Transverse colon (tissue), 4 donors: ENCODE measurements at places on chromosomes 3 and 15.
A peak's percentile ranks its signal among the peaks of the same experiment; 100 is the strongest.

DNA sequence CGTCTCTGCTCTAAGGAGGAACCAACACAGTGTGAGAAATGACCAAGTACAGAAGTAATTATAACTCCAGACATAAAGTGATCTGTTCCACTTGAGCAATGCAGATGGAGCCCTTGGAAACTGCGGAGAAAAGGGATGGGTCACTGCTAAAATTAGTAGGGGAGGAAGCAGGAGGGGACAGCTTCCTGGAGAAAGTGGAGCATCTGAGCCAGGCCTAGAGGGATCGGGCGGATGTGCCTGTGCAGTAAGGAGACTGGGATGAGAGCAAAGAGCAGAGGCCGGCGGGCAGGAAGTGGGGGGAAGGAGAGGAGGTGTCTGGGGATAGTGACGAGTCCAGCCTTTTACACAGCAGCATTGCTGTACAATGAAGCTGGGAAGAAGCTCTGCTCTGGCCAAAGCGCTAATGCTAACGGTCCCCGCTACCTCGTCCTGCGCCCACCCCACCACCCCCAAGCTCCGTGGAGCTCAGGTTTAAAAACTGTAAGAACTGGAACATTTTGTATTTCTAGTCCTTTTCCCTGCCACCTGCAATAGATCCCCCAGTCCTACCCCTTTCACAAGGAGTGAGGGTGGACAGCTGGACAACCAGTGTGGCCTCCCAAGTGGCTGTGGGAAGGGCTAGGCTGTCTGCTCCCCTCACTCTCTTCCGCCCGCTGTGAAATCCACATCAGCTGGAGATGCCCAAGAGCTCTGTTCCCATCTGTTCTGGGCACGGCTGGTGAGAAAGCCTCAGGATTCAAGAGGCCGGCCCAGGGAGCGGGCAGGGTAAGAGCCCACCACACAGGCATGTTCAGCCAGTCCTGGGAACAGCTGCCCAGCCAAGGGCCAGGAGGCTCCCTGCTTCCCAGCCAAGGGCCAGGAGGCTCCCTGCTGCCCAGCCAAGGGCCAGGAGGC is 53.0 kb upstream of the HES1 start:
- no peak overlapping the region for H3K27ac ChIP-seq
- no peaks in the 10 kb centered on the region for H3K27me3 ChIP-seq
- no peak for DNase-seq
- H3K4me3 ChIP-seq = no peak overlapping the region
- H3K4me1 ChIP-seq = no peaks in the 10 kb centered on the region

GRCh38 chr3:156837115-156837514 is 11.0 kb downstream of the LEKR1 start:
- H3K4me1 ChIP-seq = no peaks in the 10 kb centered on the region
- DNase-seq = no peak
- H3K27ac ChIP-seq = no peak overlapping the region
- H3K36me3 ChIP-seq = no peaks in the 10 kb centered on the region
- H3K4me3 ChIP-seq = no peak overlapping the region

DNA sequence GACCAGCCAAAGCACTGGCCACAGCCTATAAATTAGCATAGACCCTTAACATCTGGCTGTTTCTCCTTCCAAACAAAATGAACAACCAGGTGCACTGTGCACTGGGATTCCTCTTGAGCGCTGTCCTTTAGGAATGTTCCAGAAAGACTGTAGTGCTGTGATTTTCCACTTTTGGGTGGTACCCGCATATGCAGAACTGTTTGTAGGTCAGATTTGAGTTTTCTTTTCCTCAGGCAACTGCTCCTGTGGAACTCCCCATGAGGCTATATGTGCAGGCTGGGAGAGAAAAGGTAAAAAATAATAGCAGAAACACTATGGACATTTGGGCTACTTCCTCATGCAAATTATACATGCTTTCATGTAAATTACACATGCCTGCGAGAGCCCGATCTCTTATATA is 139.1 kb downstream of the CHST2 start:
- no peak overlapping the region for H3K4me3 ChIP-seq
- no peak overlapping the region for H3K27ac ChIP-seq
- no peaks in the 10 kb centered on the region for H3K36me3 ChIP-seq
- no peaks in the 10 kb centered on the region for H3K27me3 ChIP-seq

DNA sequence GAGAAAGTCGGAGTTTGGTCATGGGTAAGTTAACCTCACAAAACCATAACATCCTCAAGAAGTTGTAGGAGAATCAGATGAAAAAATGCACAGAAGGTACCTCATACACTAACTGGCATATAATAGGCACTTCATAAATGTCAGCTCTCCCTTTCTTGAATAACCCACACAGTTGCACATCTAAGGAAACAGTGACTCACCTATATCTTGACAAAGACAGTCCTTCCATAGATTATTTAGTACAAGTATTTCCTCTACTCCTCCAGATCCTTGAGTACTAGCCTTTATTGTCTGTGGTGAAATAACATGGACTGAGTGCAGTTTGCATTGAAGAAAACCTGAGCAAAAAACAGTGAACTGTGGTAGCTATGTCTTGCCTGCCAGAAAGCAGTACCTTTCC is 46.6 kb downstream of the MAGI1 start:
- no peak overlapping the region for H3K4me3 ChIP-seq
- no peaks in the 10 kb centered on the region for H3K4me1 ChIP-seq
- H3K36me3 ChIP-seq = no peaks in the 10 kb centered on the region
- no peak overlapping the region for H3K27ac ChIP-seq
- no peak for DNase-seq
- no peaks in the 10 kb centered on the region for H3K27me3 ChIP-seq

DNA sequence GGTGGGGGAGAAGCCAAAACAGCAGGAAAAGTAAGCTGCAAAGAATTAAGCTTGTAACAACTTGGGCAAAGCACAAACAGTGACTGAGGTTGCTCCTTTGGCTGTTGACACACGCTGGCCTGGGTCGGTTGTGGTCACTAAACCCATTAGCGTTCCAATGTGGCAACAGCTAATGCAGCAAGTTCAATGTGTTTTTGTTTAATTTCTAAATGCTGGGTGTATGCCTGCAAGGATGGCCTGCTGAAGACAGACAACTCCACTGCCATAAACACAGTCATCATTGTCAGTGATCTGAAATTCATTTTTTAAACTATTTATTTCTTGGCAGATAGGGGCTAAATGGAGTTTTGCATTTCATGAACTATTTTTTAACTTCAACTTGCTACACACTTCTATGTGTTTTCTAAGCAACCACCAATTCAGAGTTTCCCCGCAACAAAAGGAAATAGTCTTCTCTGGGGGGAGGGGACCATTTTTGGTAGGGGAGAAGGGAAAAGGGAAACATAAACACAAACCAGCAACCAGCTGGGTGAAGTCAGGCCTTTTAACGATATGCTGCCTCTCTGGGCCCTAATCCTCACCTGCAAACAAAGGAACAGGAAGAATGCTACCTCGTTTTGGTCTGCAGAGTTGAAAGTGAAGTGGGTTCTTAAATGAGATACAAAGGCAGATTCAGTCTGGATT is 34.8 kb upstream of the WNT5A start:
- H3K27ac ChIP-seq = no peak overlapping the region
- no peaks in the 10 kb centered on the region for H3K36me3 ChIP-seq
- H3K4me1 ChIP-seq = peaks cover 6% of the 10 kb centered on the region
- H3K27me3 ChIP-seq = no peaks in the 10 kb centered on the region

DNA sequence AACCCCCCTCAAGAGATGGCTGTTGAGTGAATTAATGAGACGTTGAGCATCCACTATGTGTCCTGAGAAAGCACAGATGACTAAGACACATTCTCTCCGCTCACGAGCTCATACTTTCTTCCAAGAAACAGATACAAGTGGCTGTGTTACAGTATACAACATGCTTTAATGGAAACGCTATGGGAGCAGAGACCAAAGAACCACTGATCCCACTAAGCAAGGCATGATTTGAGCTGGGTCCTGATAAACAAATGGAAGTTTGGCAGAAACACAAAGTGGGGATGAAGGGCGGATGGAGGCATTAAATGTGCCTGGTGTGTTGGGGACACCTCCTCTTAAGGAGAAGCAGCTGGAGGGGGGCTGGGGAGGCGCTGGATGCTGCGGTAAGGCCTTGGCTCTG is 129.4 kb downstream of the UACA start:
- DNase-seq = no peak
- H3K36me3 ChIP-seq = no peaks in the 10 kb centered on the region
- H3K4me1 ChIP-seq = peaks cover 4% of the 10 kb centered on the region
- no peak overlapping the region for H3K4me3 ChIP-seq
- H3K27me3 ChIP-seq = no peaks in the 10 kb centered on the region

DNA sequence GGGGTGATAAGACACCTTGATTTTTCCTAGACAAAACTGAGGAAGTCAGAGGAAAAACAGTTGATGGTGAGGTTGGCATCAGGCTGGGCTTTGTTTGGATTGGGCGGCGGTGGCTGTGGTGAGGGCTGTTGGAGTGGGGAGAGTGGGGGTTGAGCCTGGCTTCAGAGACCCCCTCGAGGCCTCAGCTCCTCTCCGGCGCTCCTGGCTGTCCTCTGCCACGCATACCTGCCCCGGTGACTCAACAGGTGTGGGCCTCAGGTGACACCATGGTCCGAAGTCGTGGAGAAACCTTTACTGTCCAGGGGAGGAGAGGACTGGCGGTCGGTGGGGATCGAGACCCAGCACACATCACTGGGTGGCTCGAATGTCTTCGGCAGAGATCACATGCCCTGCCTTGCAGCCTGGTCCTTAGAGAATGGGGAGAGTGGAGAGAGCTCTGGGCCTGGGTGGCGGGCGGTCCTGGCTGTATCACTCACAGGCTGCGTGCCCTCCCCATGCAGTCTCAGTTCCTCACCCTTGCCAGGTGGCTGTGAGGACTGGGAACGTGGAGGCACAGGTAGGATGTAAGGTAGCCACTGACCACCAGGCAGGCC is 2.6 kb downstream of the APBA2 start:
- no peaks in the 10 kb centered on the region for H3K36me3 ChIP-seq
- H3K27ac ChIP-seq = no peak overlapping the region
- H3K4me3 ChIP-seq = no peak overlapping the region
- peaks cover 11% of the 10 kb centered on the region for H3K4me1 ChIP-seq
- DNase-seq = no peak

GRCh38 chr3:177789500-177789899 is 592.2 kb upstream of the TBL1XR1 start:
- H3K4me1 ChIP-seq = no peaks in the 10 kb centered on the region
- H3K36me3 ChIP-seq = no peaks in the 10 kb centered on the region
- no peak overlapping the region for H3K27ac ChIP-seq
- H3K27me3 ChIP-seq = no peaks in the 10 kb centered on the region
- H3K4me3 ChIP-seq = no peak overlapping the region

DNA sequence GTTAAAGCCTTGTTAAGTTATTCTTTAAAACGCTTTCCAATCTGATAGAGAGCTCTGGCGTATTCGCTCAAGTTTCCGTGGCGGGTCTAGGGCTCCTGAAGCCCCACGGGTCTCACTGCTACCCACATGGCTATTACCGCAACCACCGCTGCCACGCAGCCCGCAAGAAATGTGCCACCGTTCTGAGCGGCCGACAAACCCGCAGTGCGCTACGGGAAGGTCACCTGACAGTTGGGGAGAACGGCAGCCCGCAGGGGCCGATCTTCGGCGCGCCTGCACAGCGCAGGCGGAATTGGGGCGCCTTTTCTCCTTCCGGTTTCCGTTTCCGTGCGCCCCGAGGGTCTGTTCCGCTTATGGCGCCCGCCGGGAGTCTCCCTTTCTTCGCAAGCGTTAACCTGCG is 76.6 kb upstream of the SNRPN start:
- H3K27me3 ChIP-seq = no peaks in the 10 kb centered on the region
- H3K27ac ChIP-seq = no peak overlapping the region
- H3K36me3 ChIP-seq = no peaks in the 10 kb centered on the region
- peak; percentile 6 for DNase-seq

DNA sequence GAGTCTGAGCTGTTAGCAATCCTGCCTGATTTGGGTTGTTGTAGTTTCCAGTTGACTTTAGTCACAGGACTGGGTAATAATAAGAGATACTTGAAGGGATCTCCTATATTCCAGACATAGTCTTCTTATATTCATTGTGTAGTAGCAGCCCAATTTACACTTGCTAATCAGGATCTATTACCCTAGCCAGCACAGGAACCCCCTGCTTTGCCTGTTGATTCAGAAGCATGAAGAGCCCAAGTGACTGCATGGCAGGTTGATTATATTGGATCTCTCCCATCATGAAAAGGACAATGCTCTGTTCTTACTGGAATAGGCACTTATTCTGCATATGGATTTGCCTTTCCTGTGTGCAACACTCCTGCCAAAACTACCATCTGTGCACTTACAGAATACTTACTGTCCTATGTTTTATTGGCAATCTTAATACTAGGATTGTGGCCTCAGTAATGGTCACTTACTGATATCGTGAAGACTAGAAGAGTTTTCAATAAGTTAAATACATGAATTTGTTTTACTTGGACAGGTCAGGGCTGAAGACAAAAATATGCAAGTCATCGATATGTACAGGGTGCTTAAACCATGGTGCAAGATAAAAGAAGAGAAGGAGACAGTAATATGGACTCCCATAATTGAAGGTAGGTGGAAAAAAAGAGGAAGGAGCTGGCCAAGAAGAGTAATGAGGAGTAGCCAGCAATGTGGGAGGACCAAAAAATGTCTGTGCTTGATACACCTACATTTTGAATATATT is 304.1 kb downstream of the MCTP2 start:
- no peak for DNase-seq
- H3K4me1 ChIP-seq = no peaks in the 10 kb centered on the region
- no peak overlapping the region for H3K27ac ChIP-seq
- no peak overlapping the region for H3K4me3 ChIP-seq
- no peaks in the 10 kb centered on the region for H3K36me3 ChIP-seq
- H3K27me3 ChIP-seq = no peaks in the 10 kb centered on the region

GRCh38 chr3:157313186-157313585 is 123.5 kb upstream of the PTX3 start:
- no peak for DNase-seq
- H3K4me1 ChIP-seq = no peaks in the 10 kb centered on the region
- no peaks in the 10 kb centered on the region for H3K36me3 ChIP-seq
- no peak overlapping the region for H3K4me3 ChIP-seq
- H3K27me3 ChIP-seq = no peaks in the 10 kb centered on the region
